Sigmoid colon (tissue), 7 donors: ENCODE measurements at places on chromosomes 3 and 15. TPM values are rescaled to one million over a fixed set of nuclear protein-coding genes. Genes with fewer than 3 reads are reported as not detected.

Gene TYRO3
- total RNA-seq: 4.4 TPM

Gene EXD1
- total RNA-seq: not detected

Gene PCLAF
- total RNA-seq: not detected

Gene CYP8B1
- not detected for total RNA-seq

Gene PLSCR5
- not detected for total RNA-seq

DNA sequence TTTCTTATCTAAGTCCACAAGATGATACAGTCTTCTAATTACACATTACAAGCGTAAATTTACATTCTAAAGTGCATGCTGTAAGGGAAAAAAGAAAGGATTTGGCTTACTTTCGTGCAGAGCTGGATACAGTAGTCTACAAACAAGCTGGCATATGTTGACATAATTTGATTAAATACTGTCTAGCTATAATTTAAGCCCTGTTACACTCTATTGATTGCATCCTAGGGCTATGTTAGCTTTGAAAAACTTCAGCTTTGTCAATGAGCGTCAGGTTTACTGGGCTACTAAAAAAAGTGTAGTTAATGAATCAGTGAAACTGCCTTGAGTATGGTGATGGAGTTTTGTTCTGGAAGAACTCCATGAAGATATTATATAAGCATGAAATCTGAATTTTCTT is 24.5 kb upstream of the PLCL2 start:
- H3K4me3 ChIP-seq: no peak overlapping the region
- no peaks in the 10 kb centered on the region for H3K4me1 ChIP-seq
- DNase-seq: no peak
- H3K27me3 ChIP-seq: no peaks in the 10 kb centered on the region

DNA sequence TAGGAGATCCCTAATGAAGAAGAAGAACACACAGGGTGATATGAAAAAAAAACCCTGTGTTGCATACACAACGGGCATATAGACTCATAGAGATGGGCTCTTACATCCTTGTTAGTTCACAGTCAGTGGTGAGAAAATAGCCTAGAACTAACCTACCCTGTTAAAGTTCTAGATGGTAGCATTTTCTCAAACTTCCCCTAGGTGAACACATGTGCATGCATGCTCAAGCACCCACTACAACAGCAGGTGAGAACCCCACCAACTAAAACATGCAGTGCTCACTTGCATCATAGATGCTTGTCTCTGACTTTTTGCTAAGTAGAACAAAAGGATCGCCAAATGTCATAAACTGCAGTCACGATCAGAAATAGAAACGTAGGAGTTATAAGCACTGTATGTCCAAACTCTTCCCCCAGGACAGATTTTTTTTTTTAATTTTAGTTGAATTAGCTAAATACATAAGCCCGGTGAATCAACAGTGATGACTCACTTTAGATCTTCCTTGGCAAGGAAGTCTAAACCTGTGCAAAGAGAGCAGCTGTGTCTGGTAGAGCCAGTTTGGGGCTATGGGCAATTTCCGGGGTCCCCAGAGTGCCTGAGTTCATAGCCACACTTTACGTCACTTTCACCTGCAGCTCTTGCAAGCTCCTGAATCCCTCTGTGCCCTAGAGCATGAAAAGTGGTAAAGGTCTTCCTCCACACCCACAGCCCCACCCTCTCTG is 96.2 kb upstream of the SEMA6D start:
- H3K27me3 ChIP-seq: no peaks in the 10 kb centered on the region
- H3K27ac ChIP-seq: no peak overlapping the region
- H3K36me3 ChIP-seq: no peaks in the 10 kb centered on the region
- H3K4me3 ChIP-seq: no peak overlapping the region
- DNase-seq: no peak

DNA sequence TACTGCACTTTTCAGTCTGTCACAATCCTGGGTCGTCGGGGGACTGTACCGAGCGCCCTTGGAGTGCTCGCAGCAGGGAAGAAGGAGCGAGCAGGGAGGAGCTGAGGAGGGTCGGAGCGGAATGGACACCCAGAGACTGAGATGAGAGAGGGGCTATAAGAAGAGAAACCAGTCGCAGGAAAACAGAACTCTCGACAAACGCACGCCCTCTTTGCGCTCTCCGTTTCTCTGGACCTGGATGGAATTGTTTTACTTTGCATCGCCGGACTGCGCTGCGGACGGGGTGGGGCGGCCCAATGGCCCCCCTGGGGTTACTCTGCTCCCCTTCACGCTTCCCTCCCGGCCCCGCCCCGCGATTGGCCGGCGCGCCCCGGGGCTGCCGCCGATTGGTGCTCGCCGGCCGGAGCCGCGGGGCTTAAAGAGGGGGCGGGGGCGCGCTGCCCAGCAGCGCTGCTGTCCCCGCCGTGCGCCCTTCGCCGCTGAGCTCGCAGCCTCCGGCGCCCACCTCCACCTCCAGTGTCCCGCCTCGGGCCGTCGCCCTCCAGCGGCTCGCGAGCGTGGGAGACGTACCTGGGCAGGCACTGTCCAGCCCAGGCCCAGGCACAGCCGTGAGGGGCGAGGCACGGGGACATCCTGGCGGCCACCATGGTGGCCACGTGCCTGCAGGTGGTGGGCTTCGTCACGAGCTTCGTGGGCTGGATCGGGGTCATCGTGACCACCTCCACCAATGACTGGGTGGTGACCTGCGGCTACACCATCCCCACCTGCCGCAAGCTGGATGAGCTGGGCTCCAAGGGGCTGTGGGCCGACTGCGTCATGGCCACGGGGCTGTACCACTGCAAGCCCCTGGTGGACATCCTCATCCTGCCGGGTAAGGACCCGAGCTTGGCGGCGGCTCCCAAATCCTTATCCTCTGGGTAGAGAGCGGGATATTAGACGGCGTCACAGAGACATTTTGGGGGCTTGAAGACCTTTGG is at the start of gene CLDN11:
CLDN11 (plus strand) TSS at position 447 of the 977 bp plus-strand sequence; CDS start at position 646, 199 bp downstream.
- no peaks in the 10 kb centered on the region for H3K36me3 ChIP-seq
- H3K4me3 ChIP-seq: peak within 1 kb of the TSS; percentile 52
- peaks cover 16% of the 10 kb centered on the region for H3K4me1 ChIP-seq
- peaks cover 32% of the 10 kb centered on the region for H3K27me3 ChIP-seq
- peak; percentile 75 for DNase-seq
- peak within 1 kb of the TSS; percentile 45 for H3K27ac ChIP-seq

GRCh38 chr3:154931484-154931883 is 148.6 kb upstream of the MME start:
- no peaks in the 10 kb centered on the region for H3K36me3 ChIP-seq
- no peak overlapping the region for H3K27ac ChIP-seq
- H3K4me1 ChIP-seq: no peaks in the 10 kb centered on the region
- DNase-seq: no peak
- H3K4me3 ChIP-seq: no peak overlapping the region
- H3K27me3 ChIP-seq: no peaks in the 10 kb centered on the region

DNA sequence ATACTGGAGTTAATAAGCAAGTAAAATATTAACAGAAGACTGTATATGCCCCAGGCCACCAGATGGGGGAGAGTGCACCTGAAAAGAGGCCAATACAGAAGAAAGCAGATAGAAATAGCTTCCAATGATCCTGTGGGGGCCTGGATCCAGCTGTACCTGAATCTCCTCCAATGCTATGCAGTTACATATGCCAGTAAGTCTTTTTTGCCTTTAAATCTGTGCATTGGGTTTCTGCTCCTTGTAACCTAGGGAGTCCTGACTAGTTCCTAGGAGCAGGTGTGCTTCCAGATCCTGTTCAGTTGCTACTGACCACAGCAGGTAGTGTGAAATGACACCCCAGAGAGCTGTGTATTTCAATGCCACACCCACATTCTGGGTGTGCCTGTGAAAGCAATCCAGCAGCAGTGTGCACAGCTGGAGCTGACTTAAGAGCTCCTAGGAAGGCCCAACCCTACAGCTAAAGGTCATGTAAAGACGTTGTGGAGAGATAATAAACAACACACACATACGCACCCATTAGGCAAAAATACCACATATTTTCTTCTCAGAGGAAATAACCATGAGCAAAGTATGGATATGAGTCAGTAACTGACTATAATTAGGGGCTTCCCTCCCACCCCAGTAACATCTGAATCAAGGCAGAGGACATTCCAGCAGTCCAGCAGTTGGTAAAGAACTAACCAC is 62.2 kb upstream of the AKAP13 start:
- peaks cover 15% of the 10 kb centered on the region for H3K27me3 ChIP-seq
- H3K4me3 ChIP-seq: no peak overlapping the region
- H3K27ac ChIP-seq: no peak overlapping the region

DNA sequence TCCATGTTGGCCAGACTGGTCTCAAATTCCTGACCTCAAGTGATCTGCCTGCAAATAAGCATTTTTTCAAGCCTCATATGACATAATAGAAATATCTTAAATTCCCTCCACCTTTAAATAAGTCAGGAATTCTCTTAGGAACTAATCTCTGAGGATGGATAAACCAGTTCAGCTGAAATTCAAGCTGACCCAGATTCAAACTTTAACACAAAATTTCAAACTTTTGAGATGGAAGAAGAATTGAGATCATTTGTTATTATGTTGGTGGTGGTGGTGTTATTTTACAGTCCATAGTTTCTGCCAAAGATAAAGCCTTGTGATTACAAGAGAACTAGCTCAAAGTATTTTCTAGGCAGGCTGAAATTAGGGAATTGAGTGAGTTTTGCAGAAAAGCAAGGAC is 85.5 kb downstream of the SSR3 start:
- no peak overlapping the region for H3K27ac ChIP-seq
- no peaks in the 10 kb centered on the region for H3K27me3 ChIP-seq
- H3K36me3 ChIP-seq: no peaks in the 10 kb centered on the region
- no peak overlapping the region for H3K4me3 ChIP-seq

- peaks cover 28% of the 10 kb centered on the region for H3K4me1 ChIP-seq
- DNase-seq: no peak
- H3K27ac ChIP-seq: no peak overlapping the region
These were observed 35.8 kb downstream of the PRKCD start for GRCh38 chr3:53196575-53197407.

- DNase-seq: no peak
- H3K4me1 ChIP-seq: no peaks in the 10 kb centered on the region
- no peak overlapping the region for H3K4me3 ChIP-seq
- H3K36me3 ChIP-seq: no peaks in the 10 kb centered on the region
- no peak overlapping the region for H3K27ac ChIP-seq
These were observed 9.5 kb upstream of the C3orf49 start for GRCh38 chr3:63809607-63810006.

DNA sequence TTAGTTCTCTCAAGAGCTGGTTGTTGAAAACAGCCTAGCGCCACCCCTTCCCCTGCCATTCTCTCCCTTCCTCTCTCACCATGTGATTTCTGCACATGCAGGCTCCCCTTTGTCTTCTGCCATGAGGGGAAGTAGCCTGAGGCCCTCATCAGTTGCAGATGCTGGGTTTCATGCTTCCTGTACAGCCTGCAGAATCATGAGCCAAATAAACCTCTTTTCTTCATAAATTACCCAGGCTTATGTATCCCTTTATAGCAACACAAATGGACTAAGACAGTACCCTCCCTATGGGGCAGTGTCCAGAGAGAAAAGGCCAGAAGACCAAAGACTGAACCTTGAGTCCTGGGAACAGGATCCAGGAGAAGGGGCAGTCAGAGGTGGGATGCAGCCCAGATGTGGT is 54.7 kb downstream of the CLEC3B start:
- no peaks in the 10 kb centered on the region for H3K36me3 ChIP-seq
- no peak for DNase-seq
- no peaks in the 10 kb centered on the region for H3K4me1 ChIP-seq
- H3K27ac ChIP-seq: no peak overlapping the region

GRCh38 chr3:156180077-156180476 is 59.7 kb downstream of the KCNAB1 start:
- no peak overlapping the region for H3K4me3 ChIP-seq
- no peak overlapping the region for H3K27ac ChIP-seq
- H3K36me3 ChIP-seq: no peaks in the 10 kb centered on the region

GRCh38 chr3:107221856-107222255 is 155.4 kb upstream of the CCDC54 start:
- DNase-seq: no peak
- no peak overlapping the region for H3K27ac ChIP-seq
- no peak overlapping the region for H3K4me3 ChIP-seq
- no peaks in the 10 kb centered on the region for H3K27me3 ChIP-seq
- H3K36me3 ChIP-seq: no peaks in the 10 kb centered on the region

DNA sequence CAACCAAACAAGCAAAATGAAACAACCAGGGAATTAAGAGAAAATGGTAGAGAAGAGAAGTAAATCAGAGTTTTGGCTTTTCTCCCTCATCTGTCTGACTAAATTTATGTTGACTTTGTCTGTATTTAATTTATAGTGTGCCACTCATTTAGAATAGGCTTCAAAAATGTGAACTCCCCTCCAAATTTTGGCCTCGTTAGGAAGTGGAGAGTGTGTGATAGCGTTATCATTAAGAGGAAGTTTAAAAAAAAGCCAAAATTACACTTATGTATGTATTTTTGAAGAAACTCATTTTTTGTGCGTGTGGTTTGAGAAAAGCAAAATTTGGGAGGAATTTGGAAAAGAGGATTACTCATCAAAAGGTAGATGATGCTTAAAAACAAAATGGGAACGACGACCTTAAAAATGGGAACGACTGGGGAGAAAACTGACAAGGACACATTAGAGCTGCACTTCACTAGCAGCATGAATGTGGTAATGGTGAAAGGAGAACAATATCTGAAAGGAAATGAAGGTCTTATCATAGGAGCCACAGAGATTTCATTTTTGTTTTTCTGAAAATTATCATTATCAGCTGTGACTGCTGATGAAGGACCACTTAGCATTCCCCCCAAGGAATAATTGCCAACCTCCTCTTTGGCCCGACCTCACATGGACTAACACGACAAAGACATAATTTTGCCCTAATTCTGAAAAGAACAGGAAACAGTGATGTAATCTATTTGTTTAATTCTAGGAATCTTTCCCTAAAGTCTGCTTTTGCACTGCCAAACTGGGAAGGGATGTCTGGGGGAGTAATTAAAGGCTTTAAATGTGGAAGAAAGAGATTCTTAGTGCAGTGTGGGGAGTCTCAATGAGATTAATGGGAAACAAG is 163.2 kb upstream of the P2RY1 start:
- no peak for DNase-seq
- no peak overlapping the region for H3K4me3 ChIP-seq
- H3K27me3 ChIP-seq: no peaks in the 10 kb centered on the region
- no peaks in the 10 kb centered on the region for H3K36me3 ChIP-seq
- no peak overlapping the region for H3K27ac ChIP-seq
- H3K4me1 ChIP-seq: no peaks in the 10 kb centered on the region

GRCh38 chr3:184186184-184186901 is at the start of gene ABCF3:
TSS of gene ABCF3 (plus strand) at chr3:184186199. CDS start at chr3:184186208, 9 bp downstream.
- peak; percentile 81 for DNase-seq
- H3K4me1 ChIP-seq: peaks cover 32% of the 10 kb centered on the region
- peak within 1 kb of the TSS; percentile 71 for H3K4me3 ChIP-seq
- peak within 1 kb of the TSS; percentile 90 for H3K27ac ChIP-seq

DNA sequence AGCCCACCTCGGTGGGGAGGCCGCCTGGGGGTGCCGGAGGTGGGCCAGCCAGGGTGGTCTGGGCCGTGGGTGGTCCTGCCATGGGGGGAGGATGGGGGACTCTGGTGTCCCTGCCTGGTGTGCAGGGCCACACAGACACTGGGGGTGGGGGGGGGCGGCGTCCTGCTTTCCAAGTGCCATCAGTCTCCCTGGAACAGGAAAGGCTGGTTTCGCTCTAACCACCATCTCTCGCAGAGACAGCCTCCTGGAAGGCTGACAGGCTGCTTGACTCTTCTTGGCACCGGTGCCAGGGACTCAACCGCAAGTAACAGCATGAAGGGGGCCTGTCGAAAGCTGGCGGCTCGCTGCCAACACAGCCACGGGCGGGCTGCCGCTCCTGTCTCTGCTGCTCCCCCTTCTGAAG is 40.3 kb downstream of the RGMA start:
- peak overlapping the region; percentile 41 for H3K27ac ChIP-seq
- no peaks in the 10 kb centered on the region for H3K27me3 ChIP-seq
- H3K4me1 ChIP-seq: peaks cover 58% of the 10 kb centered on the region
- H3K4me3 ChIP-seq: no peak overlapping the region
- peak; percentile 93 for DNase-seq

- H3K4me3 ChIP-seq: no peak overlapping the region
- peaks cover 71% of the 10 kb centered on the region for H3K4me1 ChIP-seq
- H3K27me3 ChIP-seq: no peaks in the 10 kb centered on the region
- DNase-seq: no peak
- H3K36me3 ChIP-seq: no peaks in the 10 kb centered on the region
These were observed 44.7 kb downstream of the RARB start for GRCh38 chr3:25472731-25473130.
